ENCODE measurements at places on chromosomes 13 and 19.
A peak's percentile ranks its signal among the peaks of the same experiment; 100 is the strongest.

DNA sequence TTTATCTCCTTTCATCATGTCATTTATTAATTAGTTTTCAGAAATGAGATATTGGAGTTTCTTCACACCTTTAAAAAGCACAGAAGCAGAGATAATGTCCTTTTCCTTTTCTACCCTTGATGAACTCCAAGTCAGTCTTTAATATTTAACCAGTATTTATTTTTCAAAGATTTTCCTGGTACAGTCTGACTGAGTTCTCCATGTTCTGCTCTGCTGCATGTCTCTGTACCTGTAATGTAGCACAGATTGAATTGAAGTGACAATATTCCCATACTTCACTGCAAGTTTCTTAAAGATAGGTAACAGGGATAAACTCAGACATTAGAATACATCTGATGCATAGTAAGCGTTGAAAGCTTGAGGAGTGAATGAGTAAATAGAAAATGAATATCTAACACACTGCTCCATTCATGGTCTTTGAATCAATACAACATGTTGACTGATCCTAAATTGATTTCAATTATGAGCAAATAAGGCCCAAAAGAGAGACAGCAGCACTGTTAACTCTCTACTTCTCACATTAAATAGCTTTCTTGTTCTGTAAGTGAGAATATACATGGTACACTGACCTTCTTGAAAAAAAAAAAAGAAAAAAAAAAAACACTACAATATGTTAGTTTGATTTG is 1323.6 kb upstream of the PRR20A start:
- DNase-seq, result no peak

DNA sequence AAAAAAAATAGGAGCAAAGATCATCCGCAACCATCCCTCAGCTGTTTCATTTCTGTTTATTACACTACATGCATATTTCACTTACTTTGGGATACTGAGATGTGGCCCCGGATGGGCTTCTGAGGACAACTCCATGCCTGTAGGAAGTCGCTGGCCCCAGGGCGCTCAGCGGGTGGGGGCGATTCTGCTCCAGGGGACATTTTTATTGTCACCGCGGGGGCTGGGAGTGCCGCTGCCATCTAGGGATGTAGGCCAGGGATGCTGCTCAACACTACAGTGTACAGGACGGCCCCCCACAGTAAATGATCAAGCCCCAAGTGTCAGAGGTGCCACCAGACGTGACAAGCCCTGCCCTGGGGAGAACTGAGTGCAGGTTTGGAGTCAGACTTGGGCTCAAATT is 6.4 kb upstream of the BST2 start:
- no peak for DNase-seq

- DNase-seq, result no peak
Observed at GRCh38 chr13:49877629-49878218, 58.4 kb downstream of the SPRYD7 start.

- DNase-seq, result no peak
Observed at GRCh38 chr19:14782626-14783409, 4.5 kb upstream of the ADGRE2 start.

- DNase-seq, result no peak
Observed at GRCh38 chr13:112692104-112692503, 2.3 kb downstream of the ATP11A start.

- DNase-seq, result no peak
Observed at GRCh38 chr13:24659239-24659638, 21.0 kb upstream of the ATP12A start.

GRCh38 chr19:41548954-41549688 is 26.8 kb upstream of the CEACAM21 start:
- DNase-seq, result peak; percentile 55

GRCh38 chr19:48085076-48085475 is 25.5 kb downstream of the PLA2G4C start:
- no peak for DNase-seq

- no peak for DNase-seq
Observed at GRCh38 chr13:99978799-99979452, 2.7 kb upstream of the ZIC2 start.
